ENCODE measurements at places on chromosomes 2 and 18.

DNA sequence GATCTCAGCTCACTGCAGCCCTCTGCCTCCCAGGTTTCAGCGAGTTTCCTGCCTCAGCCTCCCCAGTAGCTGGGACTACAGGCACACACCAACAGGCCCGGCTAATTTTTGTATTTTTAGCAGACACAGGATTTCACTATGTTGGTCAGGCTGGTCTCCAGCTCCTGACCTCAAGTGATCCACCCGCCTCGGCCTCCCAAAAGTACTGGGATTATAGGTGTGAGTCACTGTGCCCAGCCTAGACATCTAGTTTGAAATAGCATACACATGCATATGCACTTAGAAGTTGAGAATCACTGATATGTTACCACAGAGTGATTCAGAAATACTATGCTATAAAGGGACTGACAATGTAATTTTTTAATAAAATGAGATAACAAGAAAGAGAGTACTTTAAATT, 69.8 kb upstream of the CDKL4 start:
- DNase-seq, result no peak

DNA sequence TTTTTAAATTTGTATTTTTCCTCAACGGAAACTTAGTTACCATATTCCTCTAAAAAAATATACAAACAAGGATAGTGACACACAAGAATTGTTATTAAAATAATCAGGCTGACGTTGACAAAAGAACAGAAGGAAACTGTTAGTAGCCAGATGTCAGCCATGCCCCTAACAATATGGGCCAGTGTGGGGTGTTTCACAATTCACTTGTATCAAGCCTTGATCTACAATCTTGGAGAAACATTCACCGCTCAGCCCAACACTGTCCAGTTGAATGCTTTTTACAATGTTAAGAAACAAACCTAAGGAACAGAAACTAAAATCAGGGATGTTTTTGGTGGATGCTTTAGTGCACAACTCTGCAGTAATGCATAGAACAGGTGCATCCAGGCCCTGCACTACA, 44.6 kb downstream of the TMEFF2 start:
- DNase-seq, result no peak

DNA sequence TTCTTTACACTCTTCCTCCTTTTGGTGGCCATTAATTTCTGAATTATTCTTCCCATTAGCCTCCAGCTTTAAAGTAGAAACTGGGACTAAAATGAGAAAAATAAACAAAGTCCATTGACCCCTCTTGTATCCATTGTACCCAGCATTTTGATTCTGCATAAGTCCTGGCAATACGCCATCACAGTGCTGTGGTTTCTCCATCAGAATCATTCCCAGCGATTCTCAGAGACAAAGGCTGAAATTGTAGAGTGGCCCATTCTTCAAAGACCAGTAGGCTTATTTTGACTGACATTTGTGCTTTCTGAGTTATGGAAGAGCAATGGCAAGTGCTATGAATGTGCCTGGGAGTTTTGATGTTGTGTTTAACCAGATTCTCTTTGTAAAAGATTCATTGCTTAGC, 199.3 kb upstream of the GALNT5 start:
- DNase-seq, result no peak

GRCh38 chr18:67072791-67073190, 443.7 kb downstream of the DSEL start:
- no peak for DNase-seq

DNA sequence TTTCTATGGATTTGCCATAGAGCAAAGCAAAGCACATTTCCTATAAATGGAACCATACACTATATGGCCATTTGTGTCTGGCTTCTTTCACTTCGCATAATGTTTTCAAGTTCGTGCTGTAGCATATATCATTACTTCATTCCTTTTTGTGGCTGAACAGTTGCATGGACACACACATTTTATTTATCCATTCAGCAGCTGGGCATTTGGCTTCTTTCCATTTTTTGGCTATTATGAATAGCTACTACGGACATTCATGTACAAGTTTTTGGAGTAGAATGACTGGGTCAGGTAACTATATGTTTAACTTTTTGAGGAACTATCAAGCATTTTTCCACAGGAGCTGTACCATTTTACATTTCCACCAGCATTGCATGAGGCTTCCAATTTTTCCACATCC, 10.7 kb upstream of the SELENOI start:
- no peak for DNase-seq

Measured in stimulated activated CD8-positive, alpha-beta memory T cell treated with anti-CD3 and anti-CD28 coated beads, Interleukin-4, amount 100 ng/mL, for 4 hours (primary cell).